Activated naive CD4-positive, alpha-beta T cell (primary cell): ENCODE measurements at places on chromosomes 11 and 22.

DNA sequence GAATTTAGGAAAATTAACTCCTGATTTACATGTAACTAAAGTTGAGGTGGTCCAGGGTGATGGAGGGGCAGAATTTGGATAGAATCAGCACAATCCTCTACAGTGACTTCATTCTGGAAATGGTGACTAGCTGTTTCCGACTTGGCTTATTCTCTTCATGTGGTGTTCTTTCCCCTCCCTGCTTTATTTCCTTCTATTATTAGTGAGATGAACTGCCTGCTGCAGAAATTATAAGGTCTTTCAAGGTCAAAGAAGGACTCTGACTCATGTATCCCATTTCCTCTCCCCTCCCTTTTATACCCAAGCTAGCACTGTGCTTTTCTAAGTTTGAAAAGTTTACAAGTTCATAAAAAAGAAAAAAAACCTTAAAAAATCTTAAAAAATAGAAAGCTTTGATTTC is 12.2 kb upstream of the MRPL17 start:
- DNase-seq: no peak

DNA sequence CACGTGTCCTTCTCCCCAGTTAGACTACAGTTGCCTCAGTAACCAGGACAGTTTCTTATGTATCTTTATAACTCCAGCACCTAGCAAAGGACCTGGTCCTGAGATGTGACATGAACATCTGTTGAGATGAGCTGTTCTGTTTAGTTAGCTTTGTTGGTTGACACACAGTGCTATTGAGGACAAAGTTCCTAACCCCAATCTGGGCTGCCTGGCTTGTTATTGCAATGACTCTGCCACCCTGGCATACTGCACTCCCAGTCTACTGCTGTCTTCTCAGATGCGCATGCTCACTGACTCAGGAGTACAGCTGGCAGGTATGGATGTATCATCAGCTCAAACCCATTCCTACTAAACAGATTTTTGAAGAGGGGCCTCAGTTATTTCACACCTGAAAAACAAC is 7.4 kb downstream of the DESI1 start:
- no peak for DNase-seq

- DNase-seq: no peak
Observed at GRCh38 chr11:126488591-126489370, 133.3 kb downstream of the ST3GAL4 start.

DNA sequence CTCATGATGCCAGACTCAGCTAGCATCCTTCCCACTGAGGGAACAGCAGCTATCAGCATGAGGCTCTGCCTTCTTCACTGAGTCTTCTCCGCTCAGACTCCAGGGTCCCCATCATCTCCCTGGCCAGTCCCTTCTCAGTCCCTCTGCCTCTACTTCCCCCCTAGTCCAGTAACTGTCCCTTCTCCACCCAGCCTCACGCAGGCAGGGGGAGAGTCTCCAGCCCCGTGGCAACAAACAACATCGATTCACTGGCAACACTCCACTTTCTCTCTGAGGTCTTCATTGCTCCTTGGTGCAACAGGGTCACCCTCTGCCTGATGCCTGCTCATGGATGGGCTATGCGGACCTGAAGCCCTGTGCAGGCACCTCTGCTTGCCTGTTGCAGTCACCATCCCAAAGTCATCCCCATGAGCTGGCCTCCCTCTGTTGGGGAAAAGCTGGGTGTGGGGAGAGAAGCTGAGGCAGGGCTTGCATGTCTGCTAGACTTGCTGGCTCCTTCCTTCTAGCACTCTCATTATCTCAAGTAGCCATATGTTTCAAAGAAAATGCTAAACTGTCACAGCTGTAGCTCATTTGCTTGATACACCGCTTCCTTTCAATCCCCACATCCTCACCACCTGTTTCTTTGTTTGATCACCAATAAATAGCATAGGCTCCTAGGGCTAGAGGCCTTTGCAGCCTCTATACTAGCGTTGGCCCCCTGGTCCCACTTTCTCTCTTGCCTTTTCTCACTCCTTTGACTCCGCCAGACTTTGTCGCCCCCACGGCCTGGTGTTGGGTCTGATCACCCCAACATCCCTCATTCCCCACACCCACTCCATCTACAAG is 4.3 kb upstream of the BCR start:
- no peak for DNase-seq

DNA sequence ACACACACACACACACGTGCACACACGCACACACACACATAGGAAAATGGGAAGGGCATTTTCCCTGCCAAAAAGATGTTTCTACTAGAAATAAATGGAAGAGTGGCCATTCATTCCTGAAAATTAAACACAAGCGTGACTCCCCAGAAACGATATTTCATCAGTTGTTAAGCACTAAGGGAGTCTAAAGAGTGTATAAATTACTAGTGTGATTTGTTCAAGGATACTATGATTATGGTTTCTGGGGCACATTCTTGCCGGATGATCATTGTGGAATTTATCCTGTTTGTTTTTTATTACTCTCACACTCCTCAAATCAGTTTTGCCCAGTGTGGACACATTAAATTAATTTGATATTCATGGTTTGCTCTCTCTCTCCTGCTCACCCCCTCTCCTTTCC is 16.4 kb upstream of the AMOTL1 start:
- no peak for DNase-seq

GRCh38 chr22:47568700-47569099 is 806.2 kb downstream of the TBC1D22A start:
- no peak for DNase-seq

GRCh38 chr11:61754534-61755482 is 2.4 kb downstream of the MYRF start:
- no peak for DNase-seq

- DNase-seq: no peak
Observed at GRCh38 chr11:44793350-44794090, 66.8 kb downstream of the TSPAN18 start.

- no peak for DNase-seq
Observed at GRCh38 chr22:49886346-49887063, 31.7 kb downstream of the ALG12 start.

- DNase-seq: no peak
Observed at GRCh38 chr22:28915969-28916368, 32.6 kb downstream of the ZNRF3 start.

- no peak for DNase-seq
Observed at GRCh38 chr11:24589064-24589463, 92.2 kb downstream of the LUZP2 start.
